Dermis blood vessel endothelial cell (primary cell): ENCODE measurements at places on chromosomes 3 and 15. TPM values are rescaled to one million over a fixed set of nuclear protein-coding genes. Genes with fewer than 3 reads are reported as not detected.

DNA sequence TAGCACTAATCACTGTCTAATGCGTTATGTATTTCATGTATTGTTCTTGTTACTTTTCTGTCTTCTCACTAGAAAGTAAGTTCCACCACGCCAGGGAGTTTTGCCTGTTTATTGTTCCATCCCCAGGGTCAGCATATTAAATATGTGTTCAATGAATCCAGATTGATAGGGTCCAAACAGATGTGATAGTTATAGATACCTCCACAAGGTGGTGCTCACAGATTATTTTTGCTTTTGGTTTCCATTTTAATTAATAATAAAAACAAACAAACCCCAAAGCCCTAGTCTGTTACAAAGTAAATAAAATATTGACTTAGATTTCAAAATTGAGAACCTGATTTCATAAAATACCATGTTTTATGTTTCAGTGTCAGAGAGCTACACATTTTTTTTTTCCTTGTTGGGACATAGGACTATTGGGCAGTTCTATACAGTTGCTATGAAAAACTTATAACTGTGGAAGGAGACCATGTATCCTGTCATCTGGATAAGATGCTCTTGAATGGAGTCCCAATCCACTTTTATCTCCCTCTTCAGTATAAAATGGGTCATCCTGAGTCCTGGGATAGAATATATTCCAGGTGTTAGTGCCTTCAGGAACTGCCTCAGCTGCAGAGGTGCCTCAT, 12.4 kb downstream of the OTOL1 start:
- peak; percentile 12 for DNase-seq

DNA sequence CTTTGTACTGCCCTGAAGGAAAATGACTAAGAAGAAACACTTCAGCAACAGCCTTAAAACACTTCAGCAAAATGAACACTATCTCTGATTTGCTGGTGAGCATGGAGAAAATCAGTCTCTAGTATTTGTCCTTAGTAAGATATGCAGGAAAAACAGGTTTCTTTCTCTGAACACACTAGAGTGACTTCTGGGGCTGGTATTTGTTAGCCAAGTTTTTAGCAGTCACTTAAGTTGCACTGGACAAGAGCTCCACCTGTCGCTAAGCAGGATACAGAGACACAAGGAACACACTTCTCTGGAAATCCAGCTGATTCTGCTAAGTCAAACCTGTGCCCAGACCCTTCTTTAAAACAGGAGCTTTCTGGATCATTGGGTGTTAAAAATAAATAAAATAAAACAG, 65.3 kb downstream of the CHAC1 start:
- peak; percentile 91 for DNase-seq

- DNase-seq = no peak
Measured at GRCh38 chr3:193714523-193715137, 121.6 kb downstream of the OPA1 start.

DNA sequence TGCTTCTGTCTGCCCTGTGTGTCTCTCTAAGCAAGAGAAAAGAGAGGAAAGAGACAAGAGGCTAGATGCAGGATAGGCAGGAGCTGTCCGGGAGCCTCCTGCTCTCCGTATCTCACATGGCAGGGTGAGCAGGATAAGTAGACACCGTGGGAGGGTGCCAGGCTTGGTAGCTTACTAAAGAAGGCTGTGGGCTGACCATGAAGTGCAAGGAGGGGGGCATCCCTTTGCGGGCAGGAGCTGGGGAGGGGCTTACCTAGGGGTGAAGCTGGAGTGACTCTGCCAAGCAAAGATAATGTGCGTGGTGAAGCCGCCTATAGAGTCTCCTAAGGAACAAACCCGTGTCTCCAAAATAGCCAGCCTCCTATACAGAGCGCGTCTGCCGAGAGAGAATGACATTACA, 33.7 kb upstream of the TMC3 start:
- no peak for DNase-seq

DNA sequence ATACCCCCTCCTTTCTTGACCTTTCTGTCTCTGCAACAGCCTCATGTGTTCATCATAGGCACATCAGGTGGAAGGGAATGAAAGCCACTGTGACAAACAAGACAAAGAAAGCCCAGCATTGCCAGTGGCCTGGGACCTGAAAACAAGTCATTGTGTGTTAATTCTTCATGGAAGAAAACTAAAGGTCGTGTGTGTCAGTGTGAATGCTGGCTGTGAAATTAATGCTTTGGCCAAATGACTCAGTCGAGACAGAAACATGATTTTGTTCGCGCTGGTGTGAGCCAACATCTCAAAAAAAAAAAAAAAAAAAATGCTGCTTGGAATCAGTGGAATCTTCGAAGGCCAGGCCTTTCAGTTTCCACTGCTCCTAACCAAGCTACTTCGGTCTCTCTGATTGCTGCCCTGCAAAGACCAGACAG, 386.5 kb upstream of the PROK2 start:
- DNase-seq = no peak

DNA sequence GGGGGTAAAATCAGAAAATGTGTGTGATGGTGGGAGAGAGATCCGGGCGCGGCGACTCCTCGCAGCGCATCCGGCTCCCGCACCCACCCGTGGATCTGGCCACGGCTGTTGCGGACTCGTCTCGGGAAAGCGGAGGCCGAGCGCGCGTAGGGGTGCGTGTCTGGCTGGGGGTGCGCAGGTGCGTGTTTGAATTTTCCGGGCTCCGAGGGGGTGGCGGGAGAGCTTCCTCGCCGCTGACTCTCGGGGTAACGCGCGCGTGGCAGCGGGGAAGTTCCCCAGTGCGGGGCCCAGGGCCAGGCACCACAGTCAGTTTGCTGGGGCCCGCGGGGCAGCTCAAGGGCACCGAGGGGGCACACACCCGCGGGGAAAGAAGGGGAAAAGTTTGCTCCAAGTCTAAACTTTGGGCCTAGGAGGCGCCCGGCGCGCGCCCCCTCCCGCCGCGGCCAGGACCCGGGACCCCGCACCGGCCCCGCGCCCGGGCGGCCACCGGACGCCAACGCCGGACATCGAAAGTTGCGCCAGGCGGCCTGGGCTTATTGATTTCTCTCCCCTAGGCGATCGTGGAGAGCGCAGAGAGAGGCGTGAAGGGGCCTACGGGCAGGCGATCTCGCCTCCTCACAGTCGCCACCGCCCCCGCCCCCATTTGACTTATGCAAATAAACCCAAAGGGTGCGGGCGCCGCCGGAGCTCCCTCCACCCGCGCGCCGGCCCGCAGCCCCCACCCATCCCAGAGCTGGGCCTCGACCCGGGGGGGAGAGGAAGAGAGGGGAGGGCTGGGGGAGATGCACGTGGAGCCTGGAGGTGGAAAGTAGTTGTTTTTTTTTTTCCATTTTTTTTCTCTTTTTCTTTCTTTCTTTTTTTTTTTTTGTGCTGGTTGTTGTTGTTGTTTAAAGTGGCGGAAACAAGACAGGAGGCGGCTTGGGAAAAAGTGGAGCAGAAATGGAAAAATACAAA, 639 bp downstream of the FOXP1 start:
- peak; percentile 76 for DNase-seq

DNA sequence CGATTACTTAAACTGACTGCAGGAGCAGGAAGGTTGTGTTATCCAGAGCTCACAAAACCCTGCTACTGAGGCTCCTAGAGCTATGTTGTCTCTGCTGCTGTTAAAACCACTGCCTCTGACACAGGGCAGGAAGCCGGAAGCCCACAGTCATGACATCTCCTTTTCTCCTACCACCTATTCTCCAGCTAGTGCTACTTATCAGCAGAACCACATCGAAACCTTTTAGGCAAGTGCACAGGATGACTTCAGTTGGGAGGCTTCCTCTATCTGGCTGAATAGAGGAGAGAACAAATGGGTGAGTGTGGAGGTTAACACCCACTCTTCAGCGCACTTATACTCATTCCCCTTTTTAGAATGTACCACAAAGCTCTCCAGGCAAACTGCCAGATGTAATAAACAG, 638.0 kb downstream of the OTOL1 start:
- no peak for DNase-seq

GRCh38 chr3:46873521-46873920, 4.0 kb upstream of the PTH1R start:
- no peak for DNase-seq

DNA sequence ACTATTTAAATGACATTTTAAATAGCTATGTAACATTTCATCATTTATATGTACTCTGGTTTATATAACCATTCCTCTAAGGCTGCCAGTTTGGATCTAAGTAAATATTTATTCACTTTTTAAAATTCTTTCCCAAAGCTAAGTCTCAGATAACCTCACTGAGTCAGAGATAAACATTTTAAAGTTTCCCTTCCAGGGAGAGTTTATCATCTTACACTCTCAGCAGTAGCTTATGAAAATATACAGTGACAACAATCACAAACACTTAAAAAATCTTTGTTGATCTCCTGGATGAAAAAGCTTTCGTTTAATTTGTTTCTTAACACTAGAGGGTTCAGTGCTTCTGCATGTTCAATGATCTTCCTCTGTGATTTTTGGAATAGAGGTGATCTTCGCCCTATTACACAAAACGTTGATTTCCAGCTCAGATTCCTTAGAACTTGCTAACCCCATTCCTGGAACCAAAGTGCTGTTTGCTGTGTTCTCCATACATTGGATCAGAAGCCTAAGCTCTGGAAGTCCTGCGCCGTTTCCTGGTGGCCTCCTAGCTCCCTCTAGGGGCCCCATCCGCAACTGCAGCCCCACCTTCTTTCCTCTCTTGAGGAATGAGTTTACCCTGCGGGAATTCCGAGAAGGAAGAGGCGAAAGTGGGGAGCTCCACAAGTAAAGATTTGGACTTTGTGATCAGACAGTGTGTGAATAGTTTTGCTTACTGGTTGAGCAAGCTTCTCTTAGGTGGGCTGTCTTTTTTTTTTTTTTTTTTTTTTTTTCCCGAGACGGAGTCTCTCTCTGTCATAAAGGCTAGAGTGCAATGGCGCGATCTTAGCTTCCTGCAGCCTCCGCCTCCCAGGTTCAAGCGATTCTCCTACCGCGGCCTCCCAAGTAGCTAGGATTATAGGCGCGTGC, 29.3 kb upstream of the SACM1L start:
- peak; percentile 80 for DNase-seq

GRCh38 chr15:68602459-68603215, 23.8 kb downstream of the CORO2B start:
- no peak for DNase-seq

DNA sequence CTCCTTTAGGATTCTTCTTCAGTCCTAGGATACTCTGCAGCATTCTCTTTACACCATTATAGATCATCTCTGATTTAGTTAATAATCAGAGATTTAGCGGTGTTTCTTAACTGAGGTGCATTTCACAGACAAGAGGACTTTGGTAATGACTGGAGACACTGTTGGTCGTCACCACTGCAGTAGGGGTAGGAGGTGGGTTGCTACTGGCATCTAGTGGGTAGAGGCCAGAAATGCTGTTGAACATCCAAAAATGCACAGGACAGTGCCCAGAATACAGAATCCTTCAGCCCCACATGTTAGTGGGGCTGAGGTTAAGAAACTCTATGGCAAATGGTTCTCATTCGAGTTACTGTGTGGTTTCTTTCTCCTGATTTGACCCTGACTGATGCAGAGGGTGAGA, 80.4 kb upstream of the LMCD1 start:
- peak; percentile 6 for DNase-seq

DNA sequence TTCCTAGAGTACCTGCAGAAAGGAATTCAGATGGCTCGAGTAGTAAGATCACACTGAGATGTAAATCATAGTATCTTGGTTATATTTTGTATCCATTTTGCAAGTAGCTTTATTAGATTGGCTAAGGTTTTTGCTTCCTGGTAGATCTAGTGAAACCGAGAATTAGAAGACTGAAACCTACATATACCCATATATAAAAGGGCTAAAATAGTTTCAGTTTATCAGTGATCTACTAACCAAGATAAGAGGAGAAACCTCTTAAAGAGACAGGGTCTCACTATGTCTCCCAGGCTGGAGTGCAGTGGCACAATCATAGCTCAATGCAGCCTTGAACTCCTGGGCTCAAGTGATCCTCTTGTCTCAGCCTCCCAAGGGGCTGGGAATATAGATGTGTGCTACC, 135.3 kb downstream of the PCCB start:
- DNase-seq = no peak

DNA sequence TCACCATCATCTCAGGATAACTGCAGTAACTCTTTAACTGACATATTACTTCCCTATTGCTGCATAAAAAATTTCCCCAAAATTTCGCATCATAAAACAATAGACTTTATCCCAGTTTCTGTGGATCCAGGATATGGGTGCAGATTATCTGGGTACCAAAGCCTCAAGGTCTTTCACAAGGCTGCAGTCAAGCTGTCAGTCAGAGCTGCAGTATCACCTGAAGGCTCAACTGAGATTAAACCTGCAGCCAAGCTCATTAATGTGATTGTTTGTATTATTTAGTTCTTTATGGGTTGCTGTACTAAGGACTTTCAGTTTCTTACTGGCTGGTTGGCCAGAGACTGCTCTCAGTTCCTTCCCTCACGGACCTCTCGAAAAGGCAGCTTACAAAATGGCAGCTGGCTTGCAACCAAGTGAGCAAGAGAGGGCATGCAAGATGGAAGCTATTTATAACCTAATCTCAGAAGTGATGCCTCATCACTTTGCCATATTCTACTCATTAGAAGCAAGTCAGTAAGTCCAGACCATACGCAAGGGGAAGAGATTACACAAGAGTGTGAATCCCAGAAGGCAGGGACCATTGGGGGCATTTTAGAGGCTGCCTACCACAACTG, 54.9 kb downstream of the DCUN1D1 start:
- DNase-seq = no peak

DNA sequence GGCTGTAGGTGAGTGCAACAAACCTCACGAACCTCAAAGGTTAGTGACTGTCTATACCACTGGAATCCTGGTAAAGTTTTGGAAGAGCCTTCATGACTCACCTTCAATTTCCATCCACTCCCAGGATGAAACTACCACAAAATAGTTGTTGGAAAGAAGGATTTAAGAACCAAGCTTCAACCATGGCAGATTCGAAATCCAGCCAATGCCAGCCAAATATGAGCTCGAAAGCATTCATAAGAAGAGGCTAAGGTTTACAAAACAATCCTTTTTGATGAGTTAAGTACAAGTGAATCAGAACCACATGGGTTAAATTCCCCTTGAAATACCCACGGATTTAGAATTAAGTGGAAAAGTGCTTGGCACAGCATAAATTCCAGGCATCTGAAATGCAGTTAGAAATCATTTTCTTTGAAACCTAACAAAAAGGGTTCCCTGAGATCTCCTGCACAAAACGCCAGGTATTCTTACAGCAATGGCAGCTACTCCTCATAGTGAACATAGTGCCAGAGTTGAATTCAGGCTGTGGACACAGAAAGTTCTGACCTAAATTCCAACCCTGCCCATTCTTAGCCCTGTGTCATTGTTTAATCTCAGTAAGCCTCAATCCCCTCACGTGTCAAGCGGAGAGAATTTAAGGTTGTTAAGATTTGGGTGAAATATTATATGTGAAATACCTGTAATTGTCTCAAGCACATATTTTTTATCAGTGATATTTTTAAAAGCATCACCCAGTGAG, 89.2 kb downstream of the FBN1 start:
- DNase-seq = no peak

The PRSS50 gene
- not detected in 2 replicates for total RNA-seq

The CLSTN2 gene
- 0.17 and 0.23 TPM in 2 replicates for total RNA-seq

The CLDN1 gene
- total RNA-seq = 0.68 and 0.79 TPM in 2 replicates

The ABI3BP gene
- 9.5 and 32.0 TPM in 2 replicates for total RNA-seq

The LSAMP gene
- total RNA-seq = not detected in 2 replicates

The MGLL gene
- total RNA-seq = 35.7 and 73.0 TPM in 2 replicates

The KLHDC8B gene
- 76.8 and 90.4 TPM in 2 replicates for total RNA-seq

The EPHA3 gene
- total RNA-seq = 0.14 TPM in 1 of 2 replicates, not detected in the other
